ENCODE measurements at places on chromosomes 16 and 17.

DNA sequence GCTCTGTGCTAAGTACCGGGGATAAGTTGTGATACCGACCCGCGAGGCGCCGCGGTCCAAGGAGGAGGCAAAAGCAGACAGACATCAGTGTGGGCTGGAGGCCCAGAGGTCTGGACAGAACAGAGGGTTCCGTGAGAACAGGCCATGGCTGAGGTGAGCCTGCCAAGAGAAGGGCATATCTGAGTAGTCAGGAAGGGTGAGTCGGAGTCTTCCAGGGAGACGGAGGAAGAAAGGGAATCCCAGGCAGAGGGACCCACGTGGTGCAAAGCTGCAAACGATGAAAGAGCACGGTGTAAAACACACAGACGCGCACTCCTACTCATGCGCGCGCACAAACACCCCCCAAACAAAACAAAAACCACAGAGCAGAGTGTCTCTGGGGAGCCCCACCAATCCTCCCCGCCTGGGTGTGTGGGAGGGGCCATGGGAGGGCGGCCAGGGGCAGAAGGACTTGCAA lies 18.1 kb downstream of the RHBDL3 start:
- peak; percentile 11 for DNase-seq

DNA sequence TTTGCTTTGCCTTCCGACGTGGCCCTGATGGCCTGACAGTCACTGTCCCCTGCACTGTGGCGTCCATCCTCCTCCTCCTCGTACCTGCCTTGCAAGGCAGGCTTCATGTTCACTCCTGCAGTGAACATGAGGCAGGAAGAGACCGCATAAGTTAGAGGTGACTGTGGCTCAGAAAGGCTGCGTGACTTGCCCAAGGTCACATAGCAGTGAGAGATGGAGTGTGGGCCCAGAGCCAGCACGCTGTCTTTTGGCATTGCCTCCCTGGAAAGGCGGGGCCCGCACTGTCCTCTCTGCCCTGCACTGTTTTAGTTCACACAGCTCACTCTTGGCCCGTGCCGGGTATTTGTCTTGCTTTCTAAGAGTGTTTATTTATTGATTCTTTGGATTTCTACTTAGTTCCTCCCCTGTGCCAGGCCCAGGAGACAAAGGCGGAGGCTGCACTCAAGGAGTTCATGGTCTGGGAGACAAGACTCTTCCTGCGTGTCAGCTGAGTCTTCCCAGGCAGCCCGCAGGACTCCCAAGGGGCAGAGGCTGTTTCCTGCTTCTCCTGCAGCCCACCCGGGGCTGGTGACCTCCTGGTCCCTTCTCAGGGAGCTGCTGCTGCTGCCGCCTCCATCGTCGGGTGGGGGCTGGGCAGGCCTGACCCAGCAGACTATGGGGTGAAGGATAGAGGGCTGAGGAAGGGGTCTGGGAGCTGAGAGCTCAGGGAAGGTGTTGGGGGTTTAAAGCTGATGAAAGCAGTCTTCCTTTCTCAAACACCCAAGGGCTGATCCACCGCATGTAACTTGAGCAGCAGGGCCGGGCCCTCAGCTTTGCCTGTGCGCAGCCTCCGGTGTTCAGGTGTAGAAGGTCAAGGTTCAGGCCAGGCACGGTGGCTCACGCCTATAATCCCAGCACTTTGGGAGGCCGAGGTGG lies 12.7 kb downstream of the CYGB start:
- no peak for DNase-seq

DNA sequence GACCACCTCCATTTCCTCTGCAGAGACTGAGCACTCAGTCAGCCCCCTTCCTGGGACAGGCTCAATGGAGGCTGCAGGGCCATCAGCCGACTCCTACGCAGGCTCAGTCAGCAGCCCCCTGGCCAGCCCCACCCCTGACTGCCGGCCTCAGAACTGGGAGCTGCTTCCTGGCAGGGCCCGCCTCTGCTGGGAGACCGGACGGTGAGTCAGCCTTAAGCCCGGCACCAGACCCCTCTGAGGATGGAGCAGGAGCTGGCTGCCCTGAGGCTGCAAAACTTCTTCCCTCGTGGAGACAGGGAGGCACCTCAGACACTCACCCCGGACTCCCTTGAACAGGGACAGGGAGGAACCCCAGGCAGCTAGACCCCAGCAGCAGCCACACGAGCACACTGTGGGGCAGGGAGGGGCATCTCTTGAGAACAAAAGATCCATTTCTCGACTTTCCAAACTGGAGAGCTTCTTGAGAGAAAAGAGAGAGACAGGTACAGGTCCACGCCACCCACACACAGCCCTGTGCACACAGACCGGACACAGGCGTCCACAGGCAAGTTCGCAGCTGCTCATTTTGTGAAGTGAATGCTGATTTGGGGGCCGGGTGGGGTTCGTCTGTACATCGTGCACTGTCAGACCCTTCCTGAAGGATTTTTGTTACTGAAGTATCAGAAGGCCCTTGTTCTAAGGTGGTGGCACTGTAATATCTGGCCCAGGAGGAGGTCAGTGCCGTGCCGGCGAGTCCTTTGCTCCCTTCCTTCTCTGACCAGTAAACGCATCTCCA lies 1.3 kb upstream of the TUBB3 start:
- no peak for DNase-seq

- DNase-seq: no peak
Measured at GRCh38 chr17:44390250-44390870, 911 bp upstream of the ITGA2B start.

- no peak for DNase-seq
Measured at GRCh38 chr16:67441271-67441753, 10.4 kb downstream of the HSD11B2 start.

DNA sequence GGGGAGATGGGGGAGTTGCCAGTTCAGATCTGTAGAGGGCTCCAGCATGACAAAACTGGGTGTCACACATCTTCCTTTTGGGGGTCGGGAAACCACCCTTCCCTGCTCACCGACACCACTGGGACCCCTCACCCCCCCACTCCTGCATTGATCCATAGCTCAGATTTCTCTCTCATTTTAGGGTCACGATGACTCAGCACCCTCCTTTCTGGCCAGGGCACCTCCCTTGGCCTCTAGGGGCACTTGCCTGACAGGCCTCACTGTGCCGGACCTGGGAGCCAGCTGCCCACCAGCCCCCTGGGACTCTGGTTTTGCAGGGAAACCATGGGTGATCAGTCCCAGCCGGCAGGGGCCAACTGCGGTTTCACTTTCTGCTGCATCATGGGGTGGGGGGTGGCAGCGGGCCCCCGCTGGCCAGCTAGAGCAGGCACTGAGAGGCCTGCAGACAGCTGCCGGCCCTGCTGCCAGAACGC lies 239.4 kb downstream of the MRTFB start:
- DNase-seq: no peak

- DNase-seq: no peak
Measured at GRCh38 chr16:10514369-10515055, 65.9 kb downstream of the EMP2 start.

Data from HS-5 (cell line).